ENCODE measurements at places on chromosomes 1 and 21.

DNA sequence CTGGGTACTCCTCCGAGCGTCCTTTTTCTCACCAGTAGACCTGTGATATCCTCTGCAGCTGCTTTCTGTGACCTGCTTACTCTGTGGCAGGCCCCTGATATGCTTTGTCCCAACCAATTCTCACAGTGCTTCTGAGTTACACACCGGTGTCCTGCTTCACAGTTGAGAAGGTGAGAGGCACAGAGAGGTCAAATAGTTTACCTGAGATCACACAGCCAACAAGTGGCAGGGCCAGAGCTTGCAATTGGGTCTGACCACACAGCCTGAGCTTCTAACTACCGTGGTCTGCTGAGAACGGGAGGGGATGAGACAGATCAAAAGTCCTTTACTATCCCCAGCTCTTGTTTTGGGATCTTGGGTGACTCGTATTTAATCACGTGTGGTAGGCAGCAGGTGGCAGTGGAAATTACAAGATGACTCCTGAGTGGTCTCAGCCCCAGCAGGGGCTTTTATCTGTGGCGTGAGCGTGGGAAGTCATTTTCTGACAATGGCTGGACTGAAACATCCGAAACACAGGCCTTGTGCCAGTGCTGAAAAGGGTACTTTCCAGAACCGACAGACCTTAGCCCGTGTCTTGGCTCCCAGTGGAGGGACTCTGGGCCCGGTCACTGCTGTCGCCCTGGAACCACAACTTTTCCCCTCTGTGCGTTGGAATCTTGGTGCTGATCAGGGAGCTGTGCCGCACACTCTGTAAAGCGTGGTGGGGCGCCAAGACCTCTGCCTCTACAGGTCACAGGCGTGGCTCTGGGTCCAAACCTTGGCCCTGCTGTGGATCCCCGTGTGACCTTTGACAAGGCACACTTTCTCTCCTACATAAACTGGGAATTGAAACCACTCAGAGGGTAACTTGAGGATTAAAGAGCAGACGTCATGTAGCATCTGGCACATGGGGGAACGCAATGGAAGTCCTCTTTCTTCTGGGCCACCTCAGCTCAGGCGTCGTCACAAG, 11.9 kb downstream of the THEMIS2 start:
- no peak for DNase-seq

DNA sequence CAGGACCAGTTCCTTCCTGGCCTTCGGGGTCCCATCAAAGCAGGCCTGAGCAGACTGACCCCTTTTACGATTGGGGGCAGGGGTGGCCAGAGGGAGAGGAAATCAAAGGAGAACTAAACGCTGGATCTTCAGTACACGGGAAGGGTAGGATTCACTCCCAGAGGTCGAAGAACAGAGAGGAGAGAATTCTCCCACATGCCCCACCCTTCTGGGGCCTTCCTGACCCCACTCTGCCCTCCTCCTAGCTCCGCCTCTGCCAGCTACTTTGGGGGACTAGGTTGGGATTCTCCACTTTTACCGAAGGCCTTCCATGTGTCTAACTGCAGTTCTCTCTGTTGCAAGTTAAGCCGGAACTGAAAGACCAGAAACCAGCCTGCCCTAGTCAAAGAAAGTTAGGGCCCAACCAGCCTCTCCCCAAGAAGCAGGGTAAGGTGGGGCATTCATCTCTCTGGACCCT, 654 bp upstream of the ARHGEF2 start:
- DNase-seq: peak; percentile 63

- no peak for DNase-seq
Measured at GRCh38 chr21:37432710-37433455, 66.3 kb downstream of the DYRK1A start.

- DNase-seq: no peak
Measured at GRCh38 chr1:46474570-46474969, 15.1 kb upstream of the DMBX1 start.

DNA sequence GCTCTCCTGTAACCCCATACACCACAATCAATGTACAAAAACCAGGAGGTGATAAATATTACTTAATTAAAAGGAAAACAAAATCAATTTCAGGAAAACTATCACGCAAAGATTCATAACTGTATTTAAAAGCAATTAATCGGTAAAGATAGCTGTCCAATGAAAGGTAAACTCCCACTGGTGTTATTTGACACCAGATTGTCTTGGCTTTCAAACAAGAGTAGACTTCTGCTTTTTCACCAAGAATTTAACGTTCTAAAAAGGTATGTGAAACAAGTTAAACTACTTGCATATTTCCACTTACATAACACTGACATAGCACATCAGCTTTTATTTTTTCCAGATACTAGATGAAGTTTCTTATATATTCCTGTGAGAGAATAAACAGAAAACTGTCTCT, 3.5 kb downstream of the PLPP3 start:
- DNase-seq: no peak

DNA sequence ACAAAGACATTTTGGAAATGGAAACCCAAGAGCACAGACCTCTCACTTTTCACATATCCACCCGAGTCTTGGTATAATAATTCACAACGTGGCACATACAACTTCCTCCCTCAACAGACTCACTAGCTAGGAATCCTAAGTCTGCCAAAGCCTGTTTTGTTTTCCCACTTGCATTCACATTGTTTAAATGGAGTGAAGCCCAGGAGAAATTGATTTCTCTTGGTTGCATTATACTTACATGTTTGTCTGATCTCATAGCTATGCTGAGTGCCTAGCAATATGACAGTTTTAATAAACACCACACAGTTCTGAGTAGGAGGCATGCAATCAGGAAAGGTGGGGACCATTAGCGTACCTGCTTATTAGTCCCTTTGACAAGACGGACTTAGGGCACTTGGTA, 348.6 kb upstream of the ADGRL4 start:
- no peak for DNase-seq

DNA sequence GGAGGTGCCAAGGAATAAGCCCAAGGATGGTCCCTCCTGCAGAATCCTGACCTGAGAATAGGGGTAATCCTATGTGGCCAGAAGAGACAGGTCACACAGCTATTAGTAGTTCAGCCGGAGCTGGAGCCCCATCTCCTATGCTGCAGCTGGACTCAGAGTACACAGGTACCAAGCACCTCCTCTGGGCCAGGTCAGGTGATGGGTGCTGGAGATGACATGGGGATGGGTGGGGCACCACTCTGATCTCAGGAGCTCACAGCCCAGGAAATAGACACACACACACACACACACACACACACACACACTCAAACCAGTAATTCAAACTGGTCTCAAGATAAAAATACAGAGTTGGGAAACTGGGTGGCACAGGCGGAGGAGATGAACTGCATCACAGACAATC, 54.2 kb upstream of the SSBP3 start:
- no peak for DNase-seq

DNA sequence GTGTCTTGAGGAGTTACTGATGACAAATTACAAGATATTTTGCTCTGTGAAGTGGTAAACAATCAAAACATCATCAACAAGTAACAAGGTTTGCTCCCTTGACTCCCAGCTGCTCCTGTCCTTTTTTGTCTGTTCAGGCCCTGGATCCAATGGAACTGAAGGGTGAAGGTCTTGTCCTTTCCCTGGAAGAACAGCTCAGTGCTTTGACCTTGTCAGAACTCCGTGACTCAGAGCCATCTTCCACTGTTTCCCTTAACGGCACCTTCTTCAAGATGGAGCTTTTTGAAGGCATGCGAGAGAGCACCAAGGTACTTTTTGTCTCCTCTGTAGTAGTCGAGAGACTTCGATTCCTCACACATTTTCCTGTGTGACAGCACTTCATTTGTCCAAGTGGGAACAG, 29.0 kb downstream of the TRIM45 start:
- no peak for DNase-seq

DNA sequence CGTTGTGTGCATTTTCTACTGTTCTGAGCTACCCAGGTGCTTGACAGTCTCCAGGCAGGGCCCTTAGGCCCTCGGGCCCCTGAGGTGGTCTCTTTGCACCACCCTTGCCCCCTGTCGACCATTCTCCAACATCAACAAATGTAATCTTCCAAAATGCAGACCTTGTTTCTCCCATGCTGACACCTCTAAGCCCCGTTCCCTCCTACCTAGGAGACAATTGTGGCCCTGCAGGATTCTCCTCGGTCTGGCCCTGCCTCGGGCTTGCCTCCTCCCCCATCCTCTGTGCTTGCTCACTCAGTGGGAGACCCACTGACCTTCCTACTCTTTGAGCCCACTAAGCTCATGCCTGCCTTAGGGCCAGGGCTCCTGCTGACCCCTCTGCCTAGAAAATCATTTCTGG, 104.2 kb upstream of the TARDBP start:
- no peak for DNase-seq

GRCh38 chr21:28089599-28090441, 902.9 kb downstream of the LTN1 start:
- no peak for DNase-seq

- DNase-seq: peak; percentile 52
Measured at GRCh38 chr1:27979151-27979858, 19.5 kb downstream of the XKR8 start.

- DNase-seq: no peak
Measured at GRCh38 chr1:177620636-177621190, 349.1 kb downstream of the SEC16B start.

GRCh38 chr1:155527677-155528076, 34.9 kb downstream of the ASH1L start:
- no peak for DNase-seq

GRCh38 chr1:29852248-29852647, 615.9 kb downstream of the PTPRU start:
- no peak for DNase-seq

DNA sequence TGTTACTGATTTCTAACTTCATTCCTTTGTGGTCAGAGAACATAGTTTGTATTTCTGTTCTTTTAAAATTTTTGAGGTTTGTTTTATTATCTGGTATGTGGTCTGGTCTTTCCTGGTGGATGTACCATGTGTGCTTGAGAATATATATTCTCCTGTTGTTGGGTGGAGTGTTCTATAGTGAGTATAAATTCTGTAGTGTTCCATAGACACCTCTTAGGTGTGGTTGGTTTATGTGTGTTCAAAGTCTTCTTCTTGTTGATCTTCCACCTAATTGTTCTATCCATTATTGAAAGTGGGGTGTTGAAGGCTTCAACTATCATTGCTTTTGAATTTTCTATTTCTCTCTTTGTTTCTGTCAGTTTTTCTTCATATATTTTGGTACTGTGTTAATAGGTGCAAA, 20.1 kb downstream of the PPP2R5A start:
- no peak for DNase-seq

DNA sequence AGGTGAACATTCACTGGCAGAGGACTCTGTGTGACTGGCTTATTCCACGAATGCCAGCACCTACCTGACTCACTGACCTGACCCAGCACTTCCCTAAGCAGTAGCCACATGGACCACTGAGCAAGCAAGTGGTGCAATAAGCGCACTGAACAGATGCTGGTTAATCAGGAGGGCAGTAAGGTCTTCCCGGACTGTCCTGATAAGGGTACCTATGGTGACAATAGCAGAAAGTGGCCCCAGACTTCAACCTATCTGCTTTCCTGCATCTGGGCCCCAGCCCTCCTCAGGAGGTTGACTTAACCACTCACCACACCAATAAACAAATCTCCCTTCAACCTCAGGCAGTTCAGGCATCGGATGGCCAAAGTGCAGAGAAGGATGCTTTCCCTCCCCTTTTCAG, 65.7 kb downstream of the SETD4 start:
- no peak for DNase-seq

DNA sequence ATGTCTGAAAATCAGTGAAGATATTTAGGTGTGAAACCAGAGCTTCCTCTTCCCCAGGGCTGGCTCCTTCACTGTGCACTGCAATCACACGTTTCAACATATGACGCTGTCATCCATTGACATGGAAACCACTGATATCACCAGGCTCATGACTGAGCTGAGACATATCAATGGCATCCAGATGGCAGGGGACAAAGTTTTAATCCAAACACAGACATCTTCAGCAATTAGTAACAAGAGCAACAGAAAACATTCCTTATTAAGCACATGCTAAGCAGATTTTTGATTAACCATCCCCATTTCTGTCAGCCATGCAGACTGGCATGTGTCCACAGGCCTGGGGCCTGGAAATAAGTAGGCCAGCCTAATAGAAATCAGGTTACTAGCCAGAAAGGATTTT, 108.0 kb upstream of the ADAR start:
- DNase-seq: no peak

DNA sequence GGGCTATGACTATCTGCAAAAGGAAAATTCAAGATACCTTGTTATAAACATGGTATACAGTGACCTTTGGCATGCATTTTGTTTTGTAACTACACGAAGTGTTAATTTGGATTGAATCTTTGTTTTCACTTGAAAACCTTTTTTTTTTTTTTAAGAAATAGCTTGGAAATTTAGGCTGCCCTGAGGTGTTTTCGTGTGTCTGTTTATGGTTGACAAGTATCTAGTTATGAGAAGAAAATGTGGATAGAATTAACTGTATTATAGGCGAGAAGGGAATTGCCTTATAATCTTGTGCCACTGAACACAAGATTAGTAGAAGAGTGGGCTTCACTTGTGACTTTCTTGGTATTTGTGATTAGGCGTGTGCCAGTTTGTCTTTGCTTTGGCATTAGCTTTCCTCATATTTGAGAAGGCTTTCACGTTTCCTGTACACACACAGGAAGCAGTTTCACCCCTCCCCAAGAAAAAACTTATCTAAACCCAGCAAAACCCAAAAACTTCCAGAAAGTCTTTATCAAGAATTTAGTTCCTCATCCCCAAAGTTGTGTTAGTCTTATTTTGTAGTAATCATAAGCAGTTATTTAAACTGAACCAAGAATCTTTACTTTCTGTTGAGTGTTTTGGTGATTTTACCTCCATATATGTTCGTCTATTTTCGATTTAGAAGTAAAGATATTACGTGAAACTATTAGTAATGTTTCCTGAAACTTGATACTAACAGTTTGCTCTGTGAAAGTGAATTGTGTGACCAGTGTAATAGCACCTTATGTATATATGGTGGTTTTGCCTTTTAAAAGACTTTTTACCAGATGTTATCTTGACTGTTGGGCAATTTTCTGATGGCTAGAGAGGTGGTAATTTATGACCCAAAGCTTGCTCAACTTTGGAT, 3.8 kb downstream of the DYRK1A start:
- DNase-seq: peak; percentile 85

GRCh38 chr1:113784104-113784779, 25.0 kb upstream of the PHTF1 start:
- DNase-seq: peak; percentile 72

GRCh38 chr1:203424861-203425662, 50.5 kb upstream of the PRELP start:
- no peak for DNase-seq

DNA sequence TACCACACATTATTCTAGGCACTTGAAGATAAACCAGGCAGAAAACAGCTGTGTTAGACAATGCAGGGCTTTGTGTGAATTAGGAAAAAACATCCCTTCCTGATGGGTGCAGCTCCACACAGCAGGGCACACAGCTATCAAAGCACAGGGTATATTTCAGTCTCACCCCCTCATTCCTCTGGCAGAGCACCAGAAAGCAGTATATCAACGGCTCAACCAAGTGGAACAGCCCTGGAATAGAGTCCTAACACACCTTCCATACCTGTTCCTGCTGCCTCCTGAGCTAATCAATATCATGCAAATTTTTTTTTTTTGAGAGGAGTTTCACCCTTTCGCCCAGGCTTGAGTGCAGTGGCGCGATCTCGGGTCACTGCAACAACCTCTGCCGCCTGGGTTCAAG, 32.1 kb downstream of the LYST start:
- no peak for DNase-seq

GRCh38 chr1:27356619-27357280, 10.0 kb downstream of the MAP3K6 start:
- DNase-seq: no peak
